Stimulated activated CD8-positive, alpha-beta memory T cell treated with anti-CD3 and anti-CD28 coated beads, Interleukin-15, amount 100 ng/mL, for 24 hours (primary cell): ENCODE measurements at places on chromosomes 11 and 22.
A peak's percentile ranks its signal among the peaks of the same experiment; 100 is the strongest.

DNA sequence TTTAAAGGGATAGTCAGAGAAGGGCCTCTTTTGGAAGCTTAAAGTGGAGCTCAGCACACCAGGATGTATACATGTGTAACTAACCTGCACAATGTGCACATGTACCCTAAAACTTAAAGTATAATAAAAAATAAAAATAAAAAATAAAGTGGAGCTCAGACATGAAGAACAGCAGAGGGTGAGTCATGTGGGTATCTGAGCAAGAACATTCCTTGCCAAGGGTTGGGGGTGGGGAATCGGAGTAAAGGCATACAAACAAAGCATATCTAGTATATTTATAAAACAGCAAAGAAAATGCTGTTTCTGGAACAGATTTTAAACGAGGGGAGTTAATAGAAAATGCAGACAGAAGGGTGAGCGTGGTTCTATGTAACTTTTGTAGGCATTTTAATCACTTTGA, 562.6 kb upstream of the ANO3 start:
- DNase-seq: no peak

GRCh38 chr11:31798554-31799434, 12.3 kb downstream of the PAX6 start:
- no peak for DNase-seq

DNA sequence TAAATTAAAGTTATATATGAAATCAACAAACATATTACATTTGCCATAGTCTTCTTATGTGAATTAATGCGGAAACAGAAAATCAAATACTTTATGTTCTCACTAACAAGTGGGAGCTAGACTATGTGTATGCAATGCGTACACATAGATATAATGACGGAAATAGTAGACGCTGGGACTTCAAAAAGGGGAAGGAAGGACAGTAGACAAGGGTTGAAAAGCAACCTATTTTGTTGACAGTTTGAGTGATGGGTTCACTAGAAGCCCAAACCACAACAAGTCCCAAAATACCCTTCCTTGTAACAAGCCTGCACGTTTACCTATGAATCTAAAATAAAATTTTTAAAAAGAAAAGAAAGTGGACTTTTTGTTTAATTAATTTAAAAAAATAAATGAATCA, 430.8 kb upstream of the CNTN5 start:
- DNase-seq: no peak

DNA sequence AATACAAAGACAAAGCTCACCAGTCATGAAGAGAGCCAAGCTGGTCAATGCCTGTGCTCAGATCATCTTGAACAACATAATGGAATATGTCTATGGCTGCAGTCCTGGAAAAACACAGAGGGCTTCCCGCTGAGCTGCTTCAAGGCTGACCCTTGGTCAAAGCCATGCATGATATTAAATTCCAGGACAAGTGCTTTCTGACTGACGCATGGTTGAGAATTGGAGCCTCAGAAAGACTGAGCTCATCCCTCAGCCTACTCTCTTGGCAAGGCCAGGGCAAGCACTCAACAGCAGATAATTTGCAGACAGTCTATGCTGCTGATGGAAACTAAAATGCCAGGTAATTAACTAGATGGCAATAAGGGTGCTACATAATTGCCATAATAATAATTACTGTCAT, 89.2 kb downstream of the GALNT18 start:
- no peak for DNase-seq

GRCh38 chr11:119803726-119804294, 74.8 kb upstream of the NECTIN1 start:
- DNase-seq: no peak

DNA sequence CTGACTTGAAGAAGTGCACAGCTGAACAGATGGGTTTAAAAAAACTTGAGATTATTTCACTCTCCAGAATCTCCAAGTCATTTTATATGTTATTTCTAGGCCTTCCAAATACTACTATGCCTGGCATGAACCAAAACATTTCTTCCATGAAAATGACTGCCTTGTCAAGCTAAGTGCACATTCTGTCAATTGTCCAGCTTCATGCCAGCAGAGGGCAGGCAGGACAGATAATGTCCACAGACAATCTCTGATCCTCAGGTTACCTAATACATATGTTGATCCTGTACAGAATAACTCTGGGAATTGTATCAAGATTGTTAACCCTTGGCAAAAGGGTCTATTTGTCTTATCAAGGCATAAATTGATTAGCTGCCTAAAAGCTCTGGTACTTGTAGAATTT, 229.5 kb downstream of the AASDHPPT start:
- no peak for DNase-seq

DNA sequence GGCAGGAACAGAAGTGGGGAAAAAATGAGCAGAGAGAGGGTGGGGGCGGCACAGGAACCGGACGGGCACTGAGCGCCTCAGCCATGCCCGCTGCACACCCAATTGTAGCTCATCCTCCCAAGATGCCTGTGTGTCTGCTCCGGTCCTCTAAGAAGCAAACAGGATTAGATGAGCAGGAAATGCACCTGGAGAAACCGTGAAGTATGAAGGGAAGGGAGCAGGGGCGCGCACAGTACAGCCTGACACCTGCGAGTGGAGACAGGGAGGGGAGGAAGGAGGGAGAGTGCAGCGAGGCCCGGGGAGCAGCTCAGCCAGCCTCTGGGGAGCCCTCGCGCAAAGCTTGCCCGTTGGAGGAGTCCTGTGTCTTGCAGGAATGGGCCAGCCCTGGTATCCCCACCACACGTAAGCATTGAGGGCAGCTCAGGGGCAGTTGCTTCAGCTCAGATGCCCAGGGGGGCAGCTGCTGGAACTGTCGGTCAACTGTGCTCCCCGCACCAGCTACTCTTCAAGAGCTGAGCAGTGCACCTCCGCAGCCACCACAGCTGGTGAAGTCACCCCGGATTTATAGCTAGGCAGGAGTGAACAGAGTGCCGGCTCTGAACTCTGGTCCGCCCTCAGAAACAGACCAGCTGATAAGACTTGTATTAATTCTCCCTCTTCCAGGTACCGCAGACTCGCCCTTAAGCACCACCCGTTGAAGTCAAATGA, 7.0 kb downstream of the DNAJB13 start:
- no peak for DNase-seq

GRCh38 chr11:134350381-134350780, 18.6 kb downstream of the GLB1L2 start:
- DNase-seq: no peak

- DNase-seq: no peak
Measured at GRCh38 chr11:18191376-18191775, 18.7 kb downstream of the MRGPRX4 start.

DNA sequence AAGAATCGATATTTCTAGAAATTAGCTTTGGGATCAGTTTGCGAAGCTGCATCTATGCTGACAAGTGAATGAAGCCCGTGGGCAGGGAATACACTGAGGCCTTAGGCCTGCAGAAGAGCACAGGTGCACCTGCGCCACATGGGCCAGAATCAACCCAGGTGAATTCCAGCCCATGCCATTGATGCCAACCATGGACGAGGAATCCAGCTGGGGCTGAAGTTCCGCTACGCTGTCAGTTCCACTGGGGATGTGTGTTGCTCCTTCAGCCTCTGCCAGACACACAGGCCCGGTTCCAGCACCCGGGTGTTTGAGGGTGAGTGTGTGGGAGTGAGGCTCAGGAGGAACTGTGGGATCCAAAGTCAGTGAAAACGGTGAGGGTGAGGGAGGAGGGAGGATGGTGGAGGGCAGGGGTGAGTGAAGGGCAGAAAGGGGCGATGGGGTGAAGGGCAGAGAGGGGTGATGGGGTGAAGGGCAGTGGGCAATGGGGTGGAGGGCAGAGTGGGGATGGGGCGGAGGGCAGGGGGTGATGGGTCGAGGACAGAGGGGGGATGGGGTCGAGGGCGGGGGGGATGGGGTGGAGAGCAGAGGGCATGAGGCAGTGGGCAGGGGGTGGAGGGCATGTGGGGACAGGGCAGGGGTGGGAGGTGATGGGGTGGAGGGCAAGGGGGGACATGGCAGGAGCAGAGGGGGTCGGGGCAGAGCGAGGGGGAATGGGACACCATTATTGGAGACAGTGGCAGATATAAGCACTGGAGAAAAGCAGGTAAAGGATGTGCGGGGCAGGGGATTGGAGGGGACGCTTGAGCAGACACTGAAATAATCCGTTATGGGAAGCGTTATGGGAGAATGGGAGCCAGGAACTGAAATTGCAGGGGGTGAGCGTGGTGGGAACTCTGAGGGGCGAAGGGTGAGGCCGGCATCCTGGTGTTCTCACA, 931.6 kb downstream of the BRD1 start:
- DNase-seq: no peak

DNA sequence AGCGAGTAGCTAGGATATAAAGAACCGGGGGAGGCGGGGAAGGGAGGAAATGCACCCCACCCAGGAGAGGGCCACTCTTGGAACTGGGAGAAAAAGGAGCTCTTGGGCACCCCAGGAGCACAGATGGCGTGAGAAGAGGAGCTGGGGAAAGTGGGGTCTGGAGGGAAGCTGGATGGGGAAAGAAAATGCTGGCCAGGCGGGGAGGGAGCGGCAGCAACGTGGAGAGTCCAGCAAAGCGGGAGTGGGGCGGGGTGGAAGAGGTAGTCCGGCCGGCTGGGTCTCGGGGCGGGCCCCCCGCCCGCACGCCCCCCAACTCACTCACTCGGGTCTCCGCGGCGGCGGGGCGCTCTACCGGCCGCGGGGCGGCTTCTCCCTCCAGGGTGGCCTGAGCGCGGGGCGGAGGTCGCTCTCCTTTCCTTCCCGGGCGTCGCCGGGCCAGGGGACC, 522 bp downstream of the TOB2 start:
- DNase-seq: no peak

DNA sequence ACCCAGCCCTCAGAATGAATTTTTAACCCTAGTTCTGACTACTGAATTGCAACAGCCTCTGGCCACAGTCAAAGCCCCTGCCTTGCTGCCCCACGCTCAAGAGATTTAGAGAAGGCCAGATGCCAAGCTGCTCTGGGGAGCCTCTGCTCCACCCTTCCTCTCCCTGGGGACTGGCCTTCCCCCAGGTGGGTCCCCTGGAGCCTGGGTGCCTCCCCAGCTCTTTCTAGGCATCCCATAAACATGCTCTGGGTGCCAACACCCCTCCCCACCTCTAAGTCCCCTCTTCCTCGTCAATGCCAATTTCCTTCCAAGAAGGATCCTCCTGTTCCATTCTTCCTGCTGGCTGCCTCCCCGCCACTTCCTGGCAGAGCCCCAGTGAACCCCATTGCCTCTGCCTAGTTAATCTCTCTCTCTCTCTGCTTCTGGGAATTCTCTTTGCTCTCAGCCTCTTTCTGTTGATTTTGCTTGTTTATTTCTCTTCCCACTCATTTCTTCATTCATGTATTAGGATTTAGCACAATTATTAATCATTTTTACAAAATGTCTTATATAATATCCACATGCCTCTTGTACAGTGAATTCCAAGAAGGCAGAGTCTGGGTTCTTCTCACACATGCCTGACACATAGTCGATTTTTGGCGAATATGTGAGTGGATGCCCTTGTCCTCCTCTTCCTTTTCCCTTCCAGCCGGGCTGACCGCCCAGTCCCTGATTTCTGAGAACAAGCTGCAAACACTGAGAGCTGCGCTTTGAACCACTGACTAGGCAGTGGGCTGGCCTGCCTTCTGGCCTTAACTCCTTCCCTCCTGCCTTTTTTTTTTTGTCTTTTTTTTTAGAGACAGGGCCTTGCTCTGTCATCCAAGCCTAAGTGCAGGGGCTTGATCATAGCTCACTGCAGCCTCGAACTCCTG, 17.5 kb downstream of the UQCR10 start:
- no peak for DNase-seq

DNA sequence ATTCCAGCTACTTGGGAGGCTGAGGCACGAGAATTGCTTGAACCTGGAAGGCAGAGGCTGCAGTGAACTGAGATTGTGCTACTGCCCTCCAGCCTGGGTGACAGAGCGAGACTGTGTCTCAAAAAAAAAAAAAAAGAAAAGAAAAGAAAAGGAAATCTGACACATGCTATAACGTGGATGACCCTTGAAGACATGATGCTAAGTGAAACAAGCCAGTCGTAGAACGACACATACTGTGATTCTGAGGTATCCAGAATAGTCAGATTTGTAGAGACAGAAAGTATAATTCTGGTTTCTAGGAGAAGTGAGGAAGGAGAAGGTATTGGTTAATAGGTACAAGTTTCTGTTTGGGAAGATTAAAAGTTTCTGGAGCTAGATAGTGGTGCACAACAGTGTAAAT, 6.7 kb upstream of the APOA5 start:
- DNase-seq: no peak

GRCh38 chr11:116224154-116224888, 548.5 kb downstream of the BUD13 start:
- DNase-seq: peak; percentile 20

GRCh38 chr22:46124383-46125144, 25.8 kb upstream of the PPARA start:
- no peak for DNase-seq

DNA sequence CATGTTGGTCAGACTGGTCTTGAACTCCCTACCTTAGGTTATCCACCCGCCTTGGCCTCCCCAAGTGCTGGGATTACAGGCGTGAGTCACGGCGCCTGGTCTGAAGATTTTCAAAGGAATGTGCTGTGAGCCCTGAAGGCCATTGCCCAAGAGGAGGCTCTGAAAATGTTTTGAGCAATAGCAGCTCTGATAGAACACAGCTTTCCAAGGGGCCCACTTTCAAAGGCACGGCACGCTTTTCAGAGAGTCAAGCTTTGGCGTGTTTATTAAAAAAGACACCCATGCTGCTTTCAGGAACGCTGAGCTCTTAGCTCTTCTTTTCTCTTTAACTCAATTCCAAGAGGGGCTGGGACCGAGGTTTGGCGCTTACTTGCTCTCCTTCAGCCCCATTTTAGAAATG, 73.8 kb upstream of the CDON start:
- DNase-seq: no peak

- DNase-seq: no peak
Measured at GRCh38 chr22:22823131-22823810, 64.3 kb upstream of the IGLL5 start.

- no peak for DNase-seq
Measured at GRCh38 chr22:45651931-45652528, 19.6 kb upstream of the ATXN10 start.

DNA sequence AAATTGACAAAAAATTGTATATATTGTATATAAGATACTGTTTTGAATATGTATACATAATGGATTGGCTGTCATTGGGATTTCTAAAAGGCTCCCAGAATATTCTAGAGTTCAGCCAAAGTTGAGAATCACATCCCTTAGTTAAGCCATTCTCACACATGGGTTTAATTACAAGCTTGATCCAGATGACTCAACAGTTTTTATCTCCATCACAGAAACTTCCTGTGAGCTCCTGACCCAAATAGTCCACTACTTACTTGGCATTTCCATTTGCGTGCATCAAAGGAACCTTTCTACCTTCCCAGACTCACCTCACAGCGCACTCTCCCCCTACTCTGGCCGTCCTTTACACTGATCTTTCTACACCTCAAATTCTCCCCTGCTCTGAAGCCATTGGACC, 184.8 kb upstream of the ARHGAP20 start:
- no peak for DNase-seq

GRCh38 chr11:114155116-114155515, 95.6 kb downstream of the ZBTB16 start:
- no peak for DNase-seq

GRCh38 chr11:61023086-61023965, 51.8 kb downstream of the CD6 start:
- DNase-seq: no peak

GRCh38 chr11:13205486-13205885, 72.1 kb upstream of the BMAL1 start:
- no peak for DNase-seq
